ENCODE measurements at places on chromosomes 7 and 10.

GRCh38 chr7:45064047-45064725 is 24.6 kb downstream of the NACAD start:
- DNase-seq = no peak

GRCh38 chr7:28872226-28872625 is 85.9 kb downstream of the TRIL start:
- DNase-seq = no peak

DNA sequence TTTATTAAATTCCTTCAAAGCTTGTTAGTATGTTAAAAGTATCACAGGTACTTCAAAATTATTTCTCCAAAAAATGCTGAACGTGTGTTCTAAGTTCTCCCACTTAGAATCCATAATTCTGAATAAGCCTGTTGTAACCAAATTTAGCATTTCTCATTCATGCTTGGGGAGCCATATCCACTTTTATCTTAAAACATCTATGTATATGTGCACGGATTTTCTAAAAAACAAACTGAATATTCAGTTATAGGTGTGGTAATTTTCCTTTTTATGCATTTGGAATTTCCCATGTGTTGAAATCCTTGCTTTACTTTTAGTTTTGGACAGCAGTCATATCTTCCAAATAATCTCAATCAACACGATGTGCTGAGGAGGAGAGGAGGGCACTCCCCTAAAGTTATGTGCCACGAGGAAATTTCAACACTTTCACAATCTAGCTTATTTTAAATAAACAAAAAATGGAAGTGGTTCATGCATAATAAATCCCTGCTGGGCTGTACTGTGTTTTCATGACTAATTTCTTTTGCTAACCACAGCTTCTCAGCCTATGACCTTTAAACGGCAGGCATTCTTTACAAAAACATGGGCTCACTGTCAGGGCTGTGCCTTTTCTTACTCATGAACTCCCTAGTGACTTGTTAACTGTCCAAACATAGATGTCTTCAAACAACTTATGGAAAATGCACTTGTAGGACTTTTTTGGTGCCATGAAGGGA is 380.3 kb upstream of the SEMA3C start:
- no peak for DNase-seq

DNA sequence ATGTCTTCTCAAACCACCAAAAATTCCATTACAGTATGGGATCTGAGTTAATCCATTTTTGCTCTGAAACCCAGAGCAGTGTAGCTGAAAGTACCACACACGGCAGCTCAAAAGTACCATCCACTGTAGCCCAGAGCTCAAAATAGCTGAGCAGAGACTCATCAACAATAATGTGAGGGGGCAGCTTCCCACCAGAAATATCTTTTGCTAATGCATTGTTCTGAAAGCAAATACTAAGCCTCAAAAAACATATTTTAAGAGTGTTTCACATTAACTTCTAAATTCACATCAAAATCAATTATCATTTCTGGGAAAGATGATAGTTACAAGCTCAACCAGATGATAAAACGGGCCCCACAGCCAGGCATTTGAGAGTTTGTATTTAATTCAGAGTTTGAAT is 73.7 kb downstream of the ABLIM1 start:
- no peak for DNase-seq

DNA sequence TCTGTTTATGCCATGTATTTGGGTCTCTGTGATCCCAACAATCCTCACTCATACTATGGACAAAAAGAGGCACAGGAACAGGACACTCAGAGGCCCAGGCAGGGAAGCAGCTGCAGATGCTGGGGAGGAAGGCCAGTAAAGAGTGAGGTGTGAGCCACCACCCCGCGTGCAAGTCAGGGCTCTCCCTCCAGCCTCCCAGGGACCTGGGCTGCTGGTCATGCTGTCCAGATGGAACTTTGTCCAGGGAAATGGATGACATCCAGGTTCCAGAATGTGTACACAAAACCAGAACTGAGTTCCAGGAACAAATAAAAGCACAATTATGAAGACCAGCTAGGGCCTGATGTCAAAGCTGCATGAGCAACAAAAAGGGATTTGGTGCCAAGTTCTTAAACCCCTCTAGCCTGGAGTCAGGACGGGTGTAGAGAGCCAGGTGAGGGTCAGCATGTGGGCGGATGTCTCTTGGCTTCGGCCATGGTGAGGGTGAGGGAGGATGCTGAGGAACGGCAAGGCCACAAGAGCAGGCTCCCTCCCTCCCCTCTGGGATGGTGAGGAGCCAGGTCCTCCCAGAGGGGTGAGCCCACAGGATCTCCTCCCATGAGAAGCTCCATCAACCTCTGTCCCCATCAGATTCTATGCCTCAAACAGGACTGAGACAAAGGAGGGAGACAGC is 739.7 kb downstream of the PARD3 start:
- DNase-seq = no peak

- DNase-seq = no peak
Observed at GRCh38 chr7:73831834-73832651, 1.2 kb downstream of the CLDN4 start.

DNA sequence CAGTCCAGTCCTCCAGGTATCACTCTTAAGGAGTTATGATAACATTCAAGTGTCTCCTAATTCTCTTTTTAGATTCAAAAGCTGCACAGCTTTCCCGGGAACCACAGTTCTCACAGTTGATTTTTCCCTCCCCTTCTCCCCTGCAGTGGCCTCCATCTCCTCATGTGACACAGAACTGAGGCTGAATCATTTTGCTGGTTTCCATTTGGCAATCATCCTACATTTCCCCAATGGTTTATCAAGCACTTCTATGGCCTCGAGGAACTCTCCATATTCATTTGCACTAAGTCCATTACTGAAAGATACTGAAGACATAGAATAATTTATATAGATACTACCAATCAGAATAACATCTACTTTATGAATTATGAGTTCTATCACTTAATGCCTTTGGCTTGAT is 484.9 kb downstream of the GPAM start:
- DNase-seq = no peak

Data from GM18507 (cell line).